Gastrocnemius medialis (tissue), 4 donors: ENCODE measurements at places on chromosomes 2 and 18.

DNA sequence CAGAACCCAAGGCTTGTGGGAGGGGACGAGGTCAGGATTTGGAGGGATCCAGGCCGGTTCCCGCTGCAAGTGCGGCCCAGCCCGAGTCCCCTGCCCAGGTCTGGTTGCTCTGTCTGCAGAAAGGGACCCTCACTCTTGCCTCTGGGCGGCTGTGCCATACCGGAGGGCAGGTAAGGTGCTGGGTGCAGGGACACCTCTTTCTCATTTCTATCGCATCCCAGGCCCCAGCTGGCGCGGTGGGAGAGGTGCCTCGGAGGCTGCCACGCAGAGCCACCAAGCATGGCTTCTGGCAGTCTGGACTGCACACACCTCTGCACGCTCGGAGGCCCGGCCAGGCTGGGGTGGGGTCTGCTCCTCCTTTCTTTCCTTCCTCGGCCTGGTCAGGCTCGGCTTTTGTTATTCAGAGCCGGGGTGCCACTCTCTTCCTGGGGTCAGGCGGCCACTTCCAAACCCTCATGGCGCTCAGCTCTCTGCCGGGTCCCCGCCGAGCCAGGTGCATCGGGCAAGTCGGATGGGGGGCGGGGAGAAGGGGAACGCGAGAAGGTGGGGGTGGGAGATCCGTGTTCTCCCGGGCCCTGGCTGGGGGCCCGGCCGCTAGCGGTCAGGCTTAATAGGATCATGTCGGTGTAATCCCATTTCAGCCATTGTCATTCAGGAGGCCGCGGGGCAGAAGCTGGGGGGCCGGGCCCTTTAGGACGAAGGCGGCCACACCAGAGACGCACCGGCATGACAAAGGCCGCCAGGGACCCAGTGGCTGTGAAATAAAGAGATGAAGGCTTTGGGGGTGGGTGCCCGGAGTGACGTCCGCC lies 9.0 kb downstream of the GBX2 start:
- DNase-seq = no peak

DNA sequence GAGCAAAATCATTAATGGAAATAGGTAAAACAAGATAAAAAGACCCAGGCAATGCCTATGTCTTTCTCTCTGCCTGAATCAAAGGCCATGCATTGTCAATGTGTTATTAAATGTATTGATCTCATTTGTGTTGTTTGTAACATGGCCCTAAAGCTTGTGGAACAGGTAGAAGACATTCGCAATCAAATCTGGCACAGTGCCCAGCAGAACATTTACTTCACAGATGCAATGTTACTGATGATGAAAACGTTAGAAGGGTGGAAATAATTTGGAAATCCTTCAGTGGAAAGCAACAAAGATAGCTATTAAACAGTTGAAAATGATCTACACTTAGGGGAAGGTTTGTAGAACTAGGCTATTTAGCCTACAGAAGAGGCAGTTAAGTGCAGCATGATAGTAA lies 368.2 kb downstream of the EPHA4 start:
- DNase-seq = no peak

GRCh38 chr2:241105641-241106040 lies 3.6 kb upstream of the MTERF4 start:
- DNase-seq = no peak

DNA sequence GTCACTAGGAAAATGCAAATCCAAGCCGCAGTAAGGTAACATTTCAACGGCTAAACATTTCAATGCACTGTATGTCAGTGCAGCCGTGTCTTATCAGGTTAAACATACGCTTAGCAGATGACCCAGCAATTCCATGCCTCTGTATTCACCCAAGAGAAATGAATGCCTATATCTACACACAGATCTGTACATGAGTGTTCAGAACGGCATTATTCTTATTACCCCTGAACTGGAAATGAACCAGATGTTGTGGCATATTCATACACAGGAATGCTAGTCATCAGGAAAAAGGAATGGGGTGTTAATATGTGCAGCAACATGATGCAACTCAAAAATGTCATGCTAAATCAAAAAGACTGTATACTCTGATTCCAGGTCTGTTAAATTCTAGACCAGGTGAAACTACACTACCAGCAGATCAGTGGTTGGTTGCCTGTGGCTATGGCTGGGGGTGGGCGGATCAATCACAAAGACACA lies 80.4 kb upstream of the RPL31 start:
- no peak for DNase-seq

- peak; percentile 66 for DNase-seq
Measured at GRCh38 chr2:216881411-216881810, 21.5 kb upstream of the TNP1 start.

GRCh38 chr2:201807452-201807999 lies 1.2 kb downstream of the CDK15 start:
- peak; percentile 36 for DNase-seq

DNA sequence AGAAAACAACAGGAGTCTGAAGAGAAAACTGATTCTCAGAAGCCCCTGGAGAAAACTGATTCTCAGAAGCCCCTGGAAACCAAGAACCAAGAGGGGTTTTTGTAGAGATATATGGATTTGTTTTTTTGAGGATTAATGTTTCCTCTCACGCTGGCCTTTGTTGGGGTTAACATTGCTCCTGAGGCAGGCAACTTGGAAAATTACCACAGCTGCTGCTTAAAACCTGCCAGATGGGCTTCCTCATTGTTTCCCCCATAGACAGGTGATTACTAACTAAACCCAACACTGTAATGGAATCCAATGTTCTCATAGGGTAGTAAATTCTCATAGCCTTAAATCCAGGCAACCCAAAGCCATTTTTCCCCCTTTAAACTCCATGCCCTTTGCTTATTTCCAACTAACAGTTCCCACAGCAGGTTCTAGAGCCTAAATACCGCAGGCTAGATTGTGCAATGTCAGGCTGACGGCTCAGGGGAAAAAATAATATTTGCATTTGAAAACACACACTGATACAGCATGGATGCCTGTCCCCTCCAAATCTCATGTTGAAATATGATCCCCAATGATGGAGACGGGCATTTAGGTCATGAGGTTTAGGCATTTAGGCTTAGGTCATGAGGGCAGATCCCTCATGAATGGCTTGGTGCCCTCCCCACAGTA lies 272.3 kb upstream of the PKDCC start:
- no peak for DNase-seq

- no peak for DNase-seq
Measured at GRCh38 chr2:121649149-121649595, at the start of gene CLASP1. Gene CLASP1, minus strand, starts transcription at chr2:121649462. Its CDS starts 43,567 bp downstream, at chr2:121605895.

DNA sequence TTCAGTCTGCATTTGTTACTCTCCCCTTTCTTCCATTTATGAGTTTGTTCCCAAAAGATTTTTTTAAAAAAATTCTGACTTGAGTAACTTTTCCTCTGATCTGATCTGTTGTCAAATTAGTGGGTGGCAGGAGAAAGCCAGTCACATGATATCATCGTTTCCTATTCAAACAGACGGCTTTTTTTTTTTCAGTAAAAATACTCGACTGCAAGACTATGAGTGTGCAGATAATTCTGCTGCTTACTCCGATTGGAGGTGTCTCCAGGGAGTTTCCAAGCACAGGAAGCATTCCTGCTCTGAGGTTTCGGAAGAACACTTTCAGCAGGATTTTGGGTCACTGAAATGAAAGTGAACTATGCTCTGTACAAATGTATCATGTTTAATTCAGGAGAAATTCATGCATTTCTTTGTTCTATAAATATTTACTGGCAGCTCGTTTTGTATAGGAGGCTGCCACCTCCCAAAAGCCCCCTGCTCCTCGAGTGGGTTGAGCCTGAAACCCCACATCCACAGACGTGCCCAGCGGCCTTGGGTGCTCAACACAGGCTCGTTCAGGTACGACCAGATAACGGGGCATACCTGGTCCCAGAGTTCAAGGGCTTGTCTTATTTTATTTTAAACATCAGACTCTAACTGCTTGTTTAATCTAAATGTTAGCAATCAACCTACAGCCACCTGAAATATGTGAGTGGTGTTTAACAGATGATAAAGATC lies 126.9 kb upstream of the ZNF516 start:
- no peak for DNase-seq

DNA sequence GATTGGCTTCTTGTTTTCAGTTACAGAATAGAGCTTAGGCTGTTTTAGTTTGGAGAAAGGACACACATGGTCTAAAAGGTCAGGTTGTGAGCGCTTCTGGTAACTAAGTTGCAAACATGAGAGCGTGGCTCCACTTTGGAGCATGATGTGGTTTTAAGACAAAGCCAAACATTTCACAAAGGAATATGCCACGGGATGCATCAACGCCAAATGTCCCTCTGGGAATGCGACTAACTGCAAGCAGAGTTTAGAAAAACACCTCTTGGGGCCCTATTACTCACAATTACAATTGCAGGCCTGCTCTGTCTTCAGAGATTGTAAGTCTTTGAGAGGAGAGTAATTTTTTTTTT lies 25.4 kb downstream of the MYO7B start:
- no peak for DNase-seq

DNA sequence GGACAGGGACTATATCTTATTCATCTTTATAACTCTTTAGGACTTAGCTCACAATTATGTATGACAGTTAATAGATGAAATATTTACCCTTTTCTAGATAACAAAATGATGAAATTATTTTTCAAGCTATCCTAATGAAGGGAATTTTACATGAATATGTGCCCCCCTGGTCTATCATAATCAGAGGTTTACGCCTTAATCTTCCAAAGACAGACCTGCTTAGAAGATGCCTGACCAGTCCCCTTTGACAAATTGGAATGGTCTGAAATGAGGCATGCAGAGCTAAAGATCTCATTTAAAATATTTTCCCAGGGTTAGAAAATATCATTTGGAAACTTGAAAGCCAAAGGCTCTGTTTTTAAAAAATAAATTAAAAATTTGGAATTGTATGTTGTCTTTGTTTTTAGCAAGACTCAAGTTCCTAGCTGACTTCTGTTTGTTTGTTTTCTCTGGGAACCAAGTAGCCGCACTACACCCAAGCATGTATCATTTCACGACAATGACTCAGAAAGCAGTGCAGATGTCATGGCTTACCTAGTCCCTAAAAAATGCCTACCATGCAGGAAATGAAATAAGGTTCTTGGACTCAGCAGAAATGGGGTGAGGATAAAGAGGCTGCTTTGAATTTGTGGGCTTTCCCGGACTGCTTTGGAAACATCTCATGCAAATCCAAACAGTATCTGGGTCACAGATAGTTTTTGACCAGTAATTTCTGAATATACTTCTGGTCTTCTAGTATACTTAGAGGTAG lies 162.1 kb downstream of the ZEB2 start:
- no peak for DNase-seq

GRCh38 chr18:37243741-37244140 lies 321.9 kb downstream of the CELF4 start:
- DNase-seq = no peak

DNA sequence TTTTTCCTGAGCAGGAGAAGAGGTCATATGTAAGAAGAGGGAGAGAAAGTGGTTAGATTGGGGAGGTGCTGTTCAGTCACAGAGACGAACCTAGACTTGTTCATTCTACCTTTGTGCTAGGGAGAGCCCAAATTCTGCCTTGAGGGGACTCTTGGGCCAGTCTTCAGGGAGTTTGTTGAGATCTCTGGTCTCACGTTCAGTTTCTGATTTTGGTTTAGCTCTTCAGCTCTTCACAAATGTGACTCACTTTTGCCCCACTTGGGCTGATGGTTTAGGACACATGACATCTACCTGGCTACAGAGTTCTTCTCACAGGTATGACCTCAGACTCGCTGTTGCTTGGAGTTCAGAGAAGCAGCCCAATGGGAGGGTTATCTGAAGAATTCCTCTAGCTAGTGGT lies 49.2 kb upstream of the DARS1 start:
- no peak for DNase-seq

DNA sequence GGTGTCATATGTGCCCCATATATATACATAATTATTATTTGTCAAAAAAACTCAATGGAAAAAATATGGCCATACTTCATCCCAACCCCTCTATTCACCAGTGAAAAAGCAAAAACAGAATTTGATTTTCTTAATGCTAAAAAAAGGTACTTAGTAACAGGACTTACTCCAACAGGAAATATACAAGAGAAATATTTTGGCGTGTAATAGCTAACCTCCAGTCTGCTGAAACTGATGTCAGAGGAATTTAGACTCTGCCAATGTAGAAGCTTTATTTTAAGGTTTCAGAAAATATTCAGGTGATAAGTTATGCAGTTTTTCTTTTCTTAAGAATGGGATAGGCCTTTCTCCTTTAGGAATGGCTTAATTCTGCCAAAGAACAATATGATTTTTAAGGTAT lies 72.6 kb downstream of the TMEFF2 start:
- DNase-seq = no peak
